ENCODE measurements at places on chromosomes 5 and 9.
A peak's percentile ranks its signal among the peaks of the same experiment; 100 is the strongest.

GRCh38 chr5:10663489-10664179, 97.4 kb downstream of the DAP start:
- peak; percentile 36 for DNase-seq

- DNase-seq: no peak
Measured at GRCh38 chr5:148970228-148970627, 92.6 kb downstream of the SH3TC2 start.

- DNase-seq: no peak
Measured at GRCh38 chr9:121325387-121325786, 44.7 kb downstream of the STOM start.

DNA sequence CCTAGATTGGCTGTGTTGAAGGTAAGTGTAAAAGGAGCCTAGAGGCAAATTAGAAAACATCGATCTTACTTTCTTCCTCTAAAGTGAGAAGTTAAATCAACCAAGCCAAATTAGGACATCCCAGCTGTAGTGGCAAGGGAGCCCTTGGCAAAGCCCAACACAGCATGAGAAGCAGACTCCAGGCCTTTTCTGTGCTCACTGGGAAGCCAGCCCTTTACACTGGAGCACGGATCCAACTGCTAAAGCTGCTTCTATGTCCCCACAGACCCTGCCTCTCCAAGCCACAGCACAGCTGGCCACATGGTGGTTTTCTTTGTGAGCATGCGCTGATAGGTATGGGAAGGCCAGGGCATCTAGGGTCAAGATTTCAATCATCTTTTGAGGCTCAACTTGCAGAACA, 94.1 kb downstream of the APBA1 start:
- DNase-seq: no peak

GRCh38 chr5:149765932-149766331, 35.8 kb downstream of the PPARGC1B start:
- peak; percentile 43 for DNase-seq

Data from ELR (cell line).